ENCODE measurements at places on chromosomes 16 and 17.

GRCh38 chr16:27820646-27821345 lies 242.7 kb downstream of the GSG1L start:
- DNase-seq: no peak

DNA sequence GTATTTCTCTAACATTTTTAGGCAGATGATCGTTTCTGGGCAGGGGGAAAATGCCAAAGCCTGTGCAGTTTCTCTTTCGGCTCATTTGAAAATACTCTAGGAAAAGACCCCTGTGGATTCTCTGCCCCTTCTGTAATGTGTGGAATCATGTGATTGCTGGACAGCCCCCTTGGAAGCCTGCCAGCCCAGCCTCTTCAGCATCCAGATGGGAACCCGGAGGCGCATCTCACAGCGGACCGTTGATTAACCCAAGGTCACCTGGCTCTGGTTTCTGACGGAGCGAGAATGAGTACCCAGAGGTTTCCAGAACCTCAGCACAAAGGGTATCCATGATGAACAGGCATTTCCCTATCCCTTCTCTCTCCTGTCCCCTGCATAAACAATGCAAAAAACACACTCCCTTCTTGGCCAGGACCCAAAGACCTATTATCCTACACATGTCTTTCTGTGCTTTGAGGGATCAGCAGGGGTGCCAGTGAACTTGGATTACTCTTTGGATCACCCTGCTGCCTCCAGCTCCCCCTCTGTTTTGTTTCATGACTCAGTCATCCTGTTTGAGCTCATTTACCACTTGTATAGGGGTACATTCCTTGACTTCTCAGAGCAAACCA lies 957.1 kb upstream of the RBFOX1 start:
- no peak for DNase-seq

DNA sequence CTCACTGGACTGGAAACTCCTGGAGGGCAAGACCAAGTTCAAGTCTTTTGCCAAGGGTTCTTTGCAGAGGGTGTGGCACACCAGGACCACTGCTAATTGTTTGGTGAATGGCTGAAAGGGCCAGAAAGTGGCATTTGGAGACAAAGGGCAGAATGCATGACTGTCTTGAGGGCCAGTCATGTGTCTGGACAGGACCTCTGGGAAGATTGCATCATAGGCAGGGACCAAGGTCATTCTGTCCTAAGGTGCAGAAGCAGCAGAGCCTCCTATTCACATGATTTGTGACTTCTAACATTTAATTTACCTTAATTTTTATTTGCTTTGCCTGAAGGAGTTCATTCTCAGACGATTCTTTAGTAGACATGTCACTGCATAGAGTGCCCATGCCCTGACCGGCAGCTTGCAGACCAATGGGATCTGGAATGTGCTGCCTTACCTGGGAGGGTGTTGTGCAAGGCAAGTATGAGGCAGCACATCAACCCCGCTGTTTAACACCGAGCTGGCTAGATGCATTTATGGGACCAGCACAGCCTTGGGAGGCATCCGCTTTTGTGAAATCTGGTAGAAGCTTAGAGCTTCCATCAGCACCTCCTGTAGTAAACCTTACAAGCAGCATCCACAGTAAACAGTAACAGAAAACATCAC lies 62.3 kb upstream of the MAF start:
- DNase-seq: no peak

- no peak for DNase-seq
Observed at GRCh38 chr16:47469227-47469626, 8.1 kb downstream of the PHKB start.

DNA sequence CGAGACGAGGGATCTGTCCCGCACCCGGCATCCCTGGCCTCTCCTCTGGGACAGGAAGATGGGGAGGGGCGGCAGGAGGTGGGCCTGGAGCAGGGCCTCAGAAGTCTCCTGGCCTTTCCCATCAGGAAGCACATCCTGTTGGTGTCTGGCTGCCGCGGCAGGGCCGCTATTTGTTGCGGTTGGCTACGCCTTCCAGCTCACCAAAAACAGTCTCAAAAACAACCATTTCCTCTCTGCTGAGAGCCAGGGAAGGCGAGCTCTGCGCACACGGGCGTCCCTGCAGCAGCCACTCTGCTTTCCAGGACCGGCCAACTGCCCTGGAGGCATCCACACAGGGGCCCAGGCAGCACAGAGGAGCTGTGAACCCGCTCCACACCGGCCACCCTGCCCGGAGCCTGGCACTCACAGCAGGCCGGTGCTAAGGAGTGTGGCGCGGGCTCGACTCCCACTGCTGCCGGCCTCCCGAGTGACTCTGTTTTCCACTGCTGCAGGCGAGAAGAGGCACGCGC lies at the start of gene TMEM204:
TSS of gene TMEM204 (plus strand) at position 224 of the 509 bp plus-strand sequence. CDS start 610 bp downstream, outside the sequence.
- DNase-seq: no peak

DNA sequence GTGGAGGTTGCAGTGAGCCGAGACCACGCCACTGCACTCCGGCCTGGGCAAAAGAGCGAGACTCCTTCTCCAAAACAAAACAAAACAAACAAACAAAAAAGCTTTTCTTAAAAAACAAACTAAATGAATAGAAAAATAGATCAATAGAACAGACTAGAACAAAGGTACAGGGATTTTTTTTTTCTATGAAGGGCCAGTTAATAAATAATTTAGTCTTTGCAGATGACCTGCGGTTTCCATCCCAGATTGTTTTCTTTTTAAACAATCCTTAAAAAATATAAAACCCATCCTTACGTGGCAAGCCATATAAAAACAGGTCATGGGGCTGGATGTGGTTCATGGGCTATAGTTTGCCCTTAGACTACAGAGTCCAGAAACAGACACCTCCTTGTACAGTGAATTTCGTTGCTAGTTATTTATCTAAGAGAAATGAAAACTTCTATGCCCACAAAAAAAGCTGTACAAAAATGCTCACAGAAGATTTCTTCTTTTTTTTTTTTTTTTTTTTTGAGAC lies 45.4 kb downstream of the CREBBP start:
- DNase-seq: no peak

GRCh38 chr17:43816336-43817320 lies 16.3 kb downstream of the MPP3 start:
- DNase-seq: no peak

DNA sequence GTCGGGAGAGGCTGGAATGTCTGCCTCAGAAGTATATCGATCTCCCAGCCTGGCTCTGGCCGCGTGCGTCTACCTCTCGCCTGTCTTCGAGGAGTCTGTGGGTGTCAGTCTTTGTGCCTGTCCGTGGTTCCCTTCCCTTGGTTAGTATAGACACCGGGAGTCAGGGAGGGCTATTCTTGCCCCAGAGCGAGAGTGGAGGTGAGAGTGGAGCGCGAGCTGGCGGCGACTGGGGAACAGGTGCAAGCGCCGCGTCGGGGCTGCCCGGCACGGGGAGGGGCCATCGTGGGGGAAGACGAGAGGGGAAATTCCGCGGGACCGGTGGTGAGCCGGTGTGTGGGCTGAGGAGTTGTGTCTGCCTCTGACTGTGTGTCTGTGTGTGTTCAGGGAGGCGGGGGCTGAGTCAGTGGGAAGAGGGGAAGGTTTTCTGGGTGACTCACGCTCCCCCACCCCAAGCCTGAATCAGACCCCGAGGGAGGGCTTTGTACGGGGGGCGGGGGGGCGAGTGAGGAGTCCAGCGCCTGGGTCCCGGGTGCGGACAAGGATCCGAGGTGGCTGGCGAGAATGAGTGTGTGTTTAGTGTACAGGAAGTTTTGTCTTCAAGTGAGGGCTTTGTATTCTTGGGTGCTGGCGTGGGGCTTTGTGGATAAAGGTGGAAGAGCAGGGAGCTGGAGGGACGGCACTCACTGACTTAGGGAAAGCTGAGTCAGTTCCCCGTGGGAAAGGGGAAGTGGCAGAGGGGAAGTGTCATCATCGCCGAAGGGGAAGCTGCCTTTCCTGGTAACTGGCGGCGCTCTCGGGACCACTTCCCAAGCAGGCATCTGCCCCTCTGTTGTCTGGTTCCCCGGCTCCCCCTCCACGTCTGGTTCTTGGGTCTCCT lies 8.6 kb downstream of the KDM6B start:
- peak; percentile 98 for DNase-seq
